ENCODE measurements at places on chromosomes 11 and 22.

- DNase-seq: no peak
These were observed 23.3 kb upstream of the PPP6R3 start for GRCh38 chr11:68436985-68437926.

- DNase-seq: no peak
These were observed 261.3 kb upstream of the ANO5 start for GRCh38 chr11:21931436-21932101.

GRCh38 chr11:86811637-86812321, 11.4 kb downstream of the PRSS23 start:
- DNase-seq: no peak

DNA sequence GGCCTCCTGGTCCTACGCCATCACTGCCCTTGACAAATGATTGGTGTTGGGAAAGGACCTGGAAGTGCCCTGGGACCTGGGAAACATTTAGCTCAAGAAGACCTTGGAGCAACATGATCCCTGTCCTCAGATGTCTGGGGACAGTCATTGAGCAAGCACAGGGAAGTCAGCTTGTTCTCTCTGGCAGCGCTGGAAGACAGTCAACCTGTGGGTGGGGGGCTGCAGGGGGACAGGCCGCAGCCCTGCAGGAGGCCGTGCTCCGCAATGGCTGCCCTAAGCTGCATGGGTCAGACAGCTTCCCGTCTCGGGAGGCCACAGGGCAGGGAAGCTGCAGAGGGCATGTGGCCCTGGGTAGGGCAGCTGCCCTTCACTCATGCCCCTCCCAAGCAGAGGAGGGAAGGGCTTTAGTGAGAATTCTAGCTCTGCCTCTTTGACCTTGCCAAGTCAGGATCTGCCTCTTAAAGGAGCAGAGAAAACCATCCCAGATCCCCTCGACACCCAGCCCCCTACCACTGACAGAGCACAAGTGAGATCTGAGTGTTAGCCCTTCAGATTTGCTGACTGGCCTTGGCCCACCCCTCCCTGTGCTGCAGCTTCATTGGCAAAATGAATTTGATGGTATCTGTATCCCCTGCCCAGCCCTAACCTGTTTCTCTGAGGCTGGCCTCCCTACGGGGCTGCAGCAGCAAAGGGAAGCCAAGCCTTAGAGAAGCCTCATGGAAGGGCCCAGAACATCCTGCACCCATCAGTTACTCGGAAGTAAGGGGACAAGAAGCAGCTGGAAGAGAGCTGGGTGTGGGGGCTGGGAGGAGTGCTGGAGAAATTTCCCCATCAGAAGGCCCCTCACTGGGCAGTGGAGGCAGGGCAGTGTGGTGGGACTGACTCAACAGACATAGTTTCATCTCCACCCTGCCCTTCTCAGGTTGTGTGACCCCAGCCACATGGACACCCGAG, 6.2 kb upstream of the SREBF2 start:
- no peak for DNase-seq

DNA sequence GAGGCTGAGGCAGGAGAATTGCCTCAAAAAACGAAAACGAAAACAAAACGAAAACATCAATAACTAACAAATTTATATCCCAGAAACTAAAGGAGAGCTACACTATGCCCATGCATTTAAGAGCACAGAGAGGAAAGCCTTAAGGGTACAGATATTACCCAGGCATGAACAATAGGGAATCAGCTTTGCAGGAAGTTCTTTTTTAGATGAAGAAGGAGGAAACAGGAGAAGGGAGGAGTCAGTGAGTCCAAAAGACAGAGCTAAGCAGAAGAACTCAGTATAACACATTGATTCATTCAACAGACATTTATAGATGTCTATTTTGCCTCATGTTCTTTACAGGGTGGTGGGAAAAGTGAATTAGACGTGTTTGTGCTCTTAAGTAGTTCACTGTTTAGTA, 8.3 kb downstream of the MRPL17 start:
- DNase-seq: no peak

DNA sequence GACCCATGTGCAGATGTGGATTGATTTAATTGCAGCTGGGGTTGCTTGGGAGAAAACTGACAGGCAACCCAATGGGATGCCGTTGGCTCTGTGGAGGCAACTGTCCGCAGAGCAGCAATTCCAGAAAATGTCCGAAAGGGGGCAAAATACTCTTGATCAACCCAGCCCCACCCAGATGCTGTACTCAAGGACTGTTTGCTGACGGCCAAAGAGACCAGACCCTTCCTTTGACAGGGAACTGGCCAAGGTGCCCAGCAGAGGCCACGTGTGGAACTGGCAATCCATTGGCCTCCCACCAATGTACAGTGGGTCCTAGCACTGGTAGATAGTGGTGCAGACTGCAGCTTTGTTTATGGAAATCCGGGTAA, 29.7 kb upstream of the KCNA4 start:
- no peak for DNase-seq

- no peak for DNase-seq
These were observed 96.4 kb upstream of the PARVA start for GRCh38 chr11:12280838-12281565.

DNA sequence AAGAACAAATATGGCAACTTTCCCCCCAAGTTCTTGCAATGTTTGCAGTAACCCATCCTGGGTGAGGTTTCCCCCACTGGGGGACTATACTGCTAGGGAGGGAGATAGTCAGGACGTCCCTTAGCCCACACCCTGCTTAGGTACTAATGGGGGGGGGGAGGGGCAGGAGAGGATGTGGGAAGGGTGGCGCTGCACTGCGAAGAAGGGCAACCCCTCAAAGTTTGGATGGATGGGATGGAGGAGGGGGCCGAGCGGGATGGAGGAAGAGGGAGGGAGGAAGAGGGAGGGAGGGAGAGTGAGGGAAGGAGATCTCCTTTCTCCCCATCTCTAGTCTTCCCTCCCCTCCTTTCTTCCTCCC, 100.6 kb upstream of the HSD17B12 start:
- DNase-seq: no peak

DNA sequence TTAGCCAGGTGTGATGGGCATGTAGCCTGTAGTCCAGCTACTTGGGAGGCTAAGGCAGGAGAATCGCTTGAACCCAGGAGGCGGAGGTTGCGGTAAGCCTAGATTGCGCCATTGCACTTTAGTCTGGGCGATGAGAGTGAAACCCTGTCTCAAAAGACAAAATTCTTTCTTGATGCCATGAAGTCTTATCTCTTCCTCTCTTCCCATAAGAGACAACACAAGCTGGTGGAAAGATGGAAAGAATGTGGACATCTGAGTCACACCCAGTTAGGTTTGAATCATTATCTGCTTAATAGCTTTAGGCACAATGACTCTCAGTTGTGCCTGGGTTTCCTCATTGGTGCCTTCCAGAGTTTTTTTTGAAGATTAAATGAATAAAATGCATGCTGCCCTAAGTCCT, 35.3 kb downstream of the KREMEN1 start:
- DNase-seq: no peak

DNA sequence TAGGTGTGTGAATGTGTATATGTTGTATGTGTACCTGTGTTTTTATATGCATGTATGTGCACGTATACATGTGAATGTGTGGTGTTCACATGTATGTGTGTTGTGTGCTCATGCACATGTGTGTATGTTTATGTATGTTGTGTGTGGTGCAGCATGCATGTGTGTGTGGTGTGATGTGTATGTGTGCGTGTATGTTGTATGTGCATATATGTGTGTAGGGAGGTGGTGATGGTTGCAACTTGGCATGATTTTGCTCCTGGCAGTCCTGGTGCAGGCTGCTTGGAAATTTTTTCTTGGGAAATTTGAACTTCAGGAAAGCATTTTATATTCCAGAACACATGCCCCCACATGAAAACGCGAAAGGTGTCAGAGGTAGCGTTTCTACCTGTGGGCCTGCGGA, 1177.8 kb downstream of the TBC1D22A start:
- no peak for DNase-seq

GRCh38 chr11:61157743-61158142, 3.5 kb downstream of the VPS37C start:
- no peak for DNase-seq

DNA sequence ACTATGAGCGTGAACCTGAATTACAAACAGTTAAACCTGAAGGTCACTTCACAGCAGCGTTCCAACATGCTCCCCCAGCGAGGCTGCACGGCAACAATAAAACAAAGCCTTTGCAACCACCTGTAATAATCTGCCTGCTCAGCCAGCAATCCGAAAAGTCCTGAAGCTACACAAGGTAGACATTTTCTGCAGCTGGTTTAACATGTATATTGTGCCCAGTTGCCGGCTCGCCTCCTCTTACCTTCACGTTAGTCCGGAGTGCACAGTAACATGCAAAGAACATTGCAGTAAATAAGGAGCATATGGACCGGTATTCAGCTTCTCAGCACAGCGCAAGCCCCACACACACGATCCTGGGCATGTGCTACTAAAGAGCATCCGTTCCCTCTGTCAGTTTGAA, 704.3 kb downstream of the DLG2 start:
- no peak for DNase-seq

DNA sequence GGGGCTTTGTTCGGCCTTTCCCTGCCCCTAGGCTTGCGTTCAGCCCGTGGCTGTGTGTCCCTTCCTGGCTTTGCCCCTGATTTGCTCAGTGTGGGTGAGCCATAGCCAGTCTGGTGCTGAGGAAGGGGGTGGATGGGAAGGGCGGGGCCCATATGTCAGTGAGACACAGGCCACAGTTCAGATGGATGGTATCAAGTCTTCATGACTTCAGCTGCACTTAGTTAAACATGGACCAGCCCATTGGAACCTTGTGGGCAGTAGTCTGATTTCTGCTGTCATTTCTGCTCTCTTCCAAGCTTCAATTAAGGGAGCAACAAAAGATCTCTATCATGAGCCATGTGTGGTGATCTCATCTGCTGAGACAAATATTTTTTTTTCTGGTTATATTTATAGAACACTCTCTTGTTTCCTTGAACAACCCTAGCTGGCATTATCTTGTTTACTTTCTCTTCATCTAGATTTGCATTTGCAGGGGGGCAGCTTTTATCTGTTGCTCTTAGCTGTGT, 21.6 kb upstream of the PEX26 start:
- DNase-seq: no peak

DNA sequence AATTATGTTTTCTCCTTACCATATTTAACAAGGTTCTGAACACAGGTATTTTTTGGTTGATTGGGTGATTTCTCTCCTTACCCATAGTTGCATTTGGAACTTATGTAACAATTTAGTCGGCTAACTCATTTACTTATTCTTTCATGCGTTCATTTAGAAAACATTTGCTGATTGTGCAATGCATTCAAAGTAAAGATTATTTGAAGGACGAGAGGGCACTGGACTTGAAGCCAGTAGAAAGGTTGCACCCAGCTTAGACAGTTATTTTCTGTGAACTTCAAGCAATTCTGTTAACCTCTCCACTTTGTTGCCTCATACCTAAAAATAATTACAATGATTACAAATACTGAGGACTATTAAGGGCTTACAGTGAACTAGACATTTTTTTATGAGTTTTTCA, 769.6 kb downstream of the LRRC4C start:
- DNase-seq: no peak

DNA sequence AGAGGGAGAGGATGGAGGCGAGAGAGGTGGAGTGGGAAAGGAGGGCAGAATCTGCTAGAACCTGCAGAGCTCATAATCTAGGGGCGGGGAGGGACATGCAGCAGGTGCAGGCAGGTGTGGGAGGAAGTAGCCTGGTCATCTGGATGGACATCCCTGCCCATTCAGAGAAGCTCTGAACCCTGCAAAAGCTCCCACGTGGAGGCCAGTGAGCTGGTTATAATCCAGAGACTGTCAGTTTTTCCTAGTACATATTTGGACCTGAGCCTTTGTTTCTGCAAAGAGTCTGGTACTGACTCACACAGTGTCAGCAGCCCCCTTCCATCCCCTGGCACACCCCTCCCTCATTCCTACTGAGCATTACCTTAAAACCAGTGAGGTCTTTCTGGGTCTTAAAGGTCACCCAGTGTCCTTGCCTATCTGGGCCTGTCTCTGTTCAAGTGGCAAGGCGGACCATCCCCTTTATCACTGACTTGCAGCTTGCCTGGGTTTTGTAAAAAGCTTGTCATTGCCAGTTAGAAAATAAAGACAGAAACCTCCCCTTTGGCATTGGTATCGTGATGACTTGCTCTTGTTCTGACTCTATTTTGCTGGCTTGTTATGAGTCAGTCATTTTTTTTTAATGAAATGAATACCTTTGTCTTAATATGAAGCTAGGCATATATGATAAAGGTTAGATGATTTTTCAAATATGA, 26.1 kb downstream of the PTPRJ start:
- no peak for DNase-seq

GRCh38 chr11:80136991-80137390, 696.2 kb upstream of the TENM4 start:
- no peak for DNase-seq

DNA sequence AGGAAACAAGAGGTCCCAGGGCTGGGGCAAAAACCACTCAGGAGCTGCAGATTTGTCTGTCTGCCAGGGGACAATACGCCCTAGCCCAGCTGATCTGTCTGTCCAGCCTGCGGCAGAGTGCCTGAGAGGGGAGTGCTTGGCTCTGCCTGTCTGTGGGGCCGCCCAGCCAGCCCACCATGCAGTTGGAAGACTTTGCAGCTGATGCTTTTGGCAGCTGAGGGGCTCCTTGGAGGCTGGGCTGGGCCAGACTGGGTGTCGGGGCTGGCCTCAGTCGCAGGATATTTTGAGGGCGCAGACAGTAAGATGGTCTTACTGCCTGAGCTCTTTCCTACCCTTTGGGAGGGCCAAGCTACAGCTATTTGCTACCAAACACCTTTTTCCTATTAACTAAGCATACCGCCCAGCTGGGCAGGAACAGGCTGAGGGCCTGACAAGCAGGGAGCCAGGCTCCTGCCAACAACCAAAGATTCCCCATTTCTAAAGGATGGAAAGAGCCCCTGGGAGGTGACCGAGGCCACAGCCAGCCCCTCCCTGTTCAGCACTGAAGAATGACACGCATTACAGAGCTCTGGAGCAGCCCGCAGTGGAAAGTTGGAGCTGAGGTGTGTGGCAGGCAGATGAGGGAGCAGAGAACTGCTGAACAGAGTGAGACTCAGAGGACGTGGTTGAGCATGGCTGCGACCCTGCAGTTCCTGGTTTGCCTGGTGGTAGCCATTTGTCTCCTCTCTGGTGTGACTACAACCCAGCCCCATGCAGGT, at the start of gene FAM180B:
Gene FAM180B (plus strand): TSS at position 581 of the 758 bp plus-strand sequence. CDS start 91 bp downstream, at position 672.
- DNase-seq: no peak

DNA sequence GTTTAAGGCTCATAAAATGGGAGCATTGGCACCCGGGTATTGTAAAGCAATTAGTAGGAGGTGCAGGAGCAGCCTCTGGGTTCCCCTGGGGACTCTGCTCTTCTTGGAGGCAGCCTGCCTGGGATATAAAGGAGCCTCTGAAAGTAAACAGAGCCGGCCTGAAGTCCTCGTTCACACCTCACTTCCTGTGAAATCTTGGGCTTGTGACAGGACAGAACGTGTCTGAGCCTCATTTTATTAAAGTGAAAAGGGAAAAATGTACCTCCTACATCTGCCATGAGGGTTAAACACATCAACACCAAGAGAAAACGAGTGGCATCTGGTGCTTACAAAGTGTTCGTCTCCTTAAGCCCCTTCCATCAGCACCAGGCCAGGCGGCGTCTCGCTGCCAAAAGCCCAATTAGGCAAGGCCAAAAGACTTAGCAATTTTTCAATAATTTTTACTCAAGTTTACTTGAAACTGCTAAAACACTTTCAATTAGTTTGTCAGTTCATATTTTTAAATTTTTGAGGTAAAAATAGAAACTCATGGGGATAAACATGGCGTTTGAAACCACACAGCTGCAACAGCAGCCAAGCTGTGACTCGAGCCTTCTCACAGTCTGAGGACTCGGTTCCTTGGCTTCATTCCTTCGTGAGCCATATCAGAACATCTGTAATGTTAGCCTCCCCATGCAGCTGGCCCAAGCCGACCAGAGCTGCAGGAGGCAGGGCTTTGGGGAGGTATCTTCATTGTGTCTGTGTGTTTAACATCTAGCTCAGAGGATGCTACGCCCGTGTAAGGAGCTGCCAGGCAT, 33.6 kb downstream of the MAP6 start:
- DNase-seq: no peak

GRCh38 chr11:59142530-59143507, at the start of gene FAM111A:
TSS of gene FAM111A (plus strand) at chr11:59142856. CDS start at chr11:59148873, 6,017 bp downstream.
- DNase-seq: peak; percentile 95
